ENCODE measurements at places on chromosomes 3 and 15.

- no peak for DNase-seq
Observed at GRCh38 chr15:73584699-73585420, 48.3 kb downstream of the NPTN start.

- no peak for DNase-seq
Observed at GRCh38 chr15:85722374-85723152, 72.2 kb downstream of the KLHL25 start.

DNA sequence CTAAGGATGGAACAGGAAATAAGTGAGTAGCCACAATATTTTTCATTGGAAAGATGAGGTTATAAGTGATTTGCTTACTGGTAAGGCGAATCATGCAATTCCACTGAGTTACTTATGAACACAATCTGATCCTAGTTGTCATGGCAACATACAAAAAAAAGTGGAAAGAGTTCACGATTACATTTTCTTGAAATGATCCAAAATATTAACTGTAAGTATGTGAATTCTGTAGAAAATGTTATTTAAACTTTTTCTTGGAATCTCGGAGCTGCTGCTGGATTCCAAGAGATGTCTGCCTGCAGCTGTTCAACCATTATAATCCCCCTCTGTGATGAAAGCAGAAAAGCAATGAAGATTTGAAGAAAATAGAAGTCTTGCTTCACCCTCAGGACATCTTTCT, 120.5 kb downstream of the KBTBD8 start:
- no peak for DNase-seq

DNA sequence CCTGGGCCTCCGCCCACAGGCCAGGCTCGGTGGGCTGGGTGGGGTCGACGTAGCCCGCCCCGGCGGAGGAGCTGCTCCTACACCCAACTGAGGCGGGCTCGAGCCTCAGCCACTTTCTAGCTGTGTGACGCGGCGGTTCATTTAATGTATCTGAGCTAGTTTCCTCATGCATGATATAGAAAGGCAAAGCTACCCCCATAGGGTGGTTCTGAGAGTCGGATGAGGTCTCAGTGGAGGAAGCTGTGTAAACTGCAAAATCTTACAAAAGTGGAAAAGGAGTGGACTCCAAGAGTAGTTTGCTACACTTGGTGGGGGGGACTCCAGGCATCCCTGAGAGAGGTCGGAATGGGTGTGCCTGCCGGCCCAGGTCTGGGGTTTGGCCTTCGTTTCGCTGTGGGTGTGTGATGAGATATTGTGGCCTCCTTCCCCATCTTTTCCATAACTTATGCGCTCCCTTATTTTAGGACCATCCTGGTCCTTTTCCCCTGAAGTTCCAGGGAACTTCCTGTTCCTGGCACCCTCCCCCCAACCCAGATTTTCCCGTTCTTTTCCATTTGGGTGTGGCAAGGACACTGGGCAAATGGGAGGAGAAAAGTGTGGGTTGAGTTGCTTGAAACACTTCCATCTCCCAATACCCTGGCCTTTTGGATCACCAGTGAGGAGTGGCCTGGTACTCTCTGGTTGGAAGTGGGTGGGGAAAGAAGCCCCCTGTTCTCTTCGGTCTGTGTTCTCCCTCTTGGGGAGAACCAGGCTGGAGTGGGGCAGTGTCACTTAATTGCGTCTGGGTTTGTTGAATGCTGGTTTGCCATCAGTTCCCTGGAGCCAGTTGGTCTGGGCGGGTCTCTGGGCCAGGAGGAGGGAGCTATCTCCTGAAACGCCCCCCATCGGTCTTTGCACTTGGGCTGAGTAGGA, 1.1 kb downstream of the PDIA5 start:
- DNase-seq: no peak

GRCh38 chr3:14434498-14435151, 32.2 kb downstream of the SLC6A6 start:
- DNase-seq: no peak

- no peak for DNase-seq
Observed at GRCh38 chr3:190322604-190323245, 479 bp upstream of the CLDN1 start.

- no peak for DNase-seq
Observed at GRCh38 chr15:70361106-70361505, 263.4 kb upstream of the TLE3 start.

GRCh38 chr3:34683851-34684250, 885.4 kb downstream of the PDCD6IP start:
- DNase-seq: peak; percentile 5

- no peak for DNase-seq
Observed at GRCh38 chr15:87213626-87214025, 1042.9 kb downstream of the NTRK3 start.

- no peak for DNase-seq
Observed at GRCh38 chr3:156693166-156693565, 18.8 kb downstream of the TIPARP start.

- DNase-seq: no peak
Observed at GRCh38 chr3:13370055-13370454, 50.1 kb downstream of the NUP210 start.

DNA sequence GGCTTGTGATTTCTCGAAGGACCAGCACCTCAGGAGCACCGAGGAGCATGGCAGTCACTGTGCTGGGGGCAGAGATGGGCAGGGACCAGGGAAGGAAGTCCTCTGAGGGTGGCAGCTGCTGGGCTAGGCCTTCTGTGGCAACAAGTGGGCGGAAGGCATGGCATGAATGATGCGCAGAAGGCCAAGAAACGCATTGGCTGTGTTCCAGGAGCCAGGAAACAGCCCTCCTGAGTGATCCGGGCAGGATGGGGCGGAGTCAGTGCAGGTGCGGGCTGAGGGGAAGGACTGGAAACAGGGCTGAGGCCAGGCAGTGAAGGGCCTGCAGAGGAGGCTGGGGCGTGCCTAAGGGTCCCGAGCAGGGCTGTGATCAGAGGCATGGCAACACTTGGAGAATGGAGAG, 23.6 kb downstream of the MRPS11 start:
- no peak for DNase-seq

- DNase-seq: no peak
Observed at GRCh38 chr3:183490653-183491052, 62.2 kb upstream of the MCF2L2 start.

DNA sequence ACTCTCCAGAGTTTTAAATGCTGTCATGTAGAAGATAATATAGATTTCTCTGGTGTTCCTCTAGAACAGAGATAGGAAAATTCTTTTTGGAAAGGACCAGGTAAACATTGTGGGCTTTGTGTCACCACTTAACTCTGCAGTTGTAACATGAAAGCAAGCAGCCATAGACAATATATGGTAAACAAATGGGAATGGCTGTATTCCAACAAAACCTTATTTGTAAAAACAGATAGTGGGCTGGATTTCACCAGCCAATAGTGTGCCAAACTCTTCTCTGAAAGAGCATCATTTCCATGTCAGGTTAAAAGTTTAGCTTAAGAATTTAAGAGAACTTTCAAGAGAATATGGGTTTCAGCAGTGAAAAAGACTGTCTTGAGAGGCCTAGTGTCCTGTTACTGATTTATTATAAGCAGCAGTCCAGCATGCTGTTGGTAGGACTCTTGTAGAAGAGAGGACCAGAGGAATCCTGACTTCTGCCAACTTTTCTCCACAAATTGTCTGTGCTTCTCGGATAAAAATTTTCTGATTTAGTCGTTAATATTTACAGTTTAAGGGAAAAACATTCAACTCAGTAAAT, 107.7 kb downstream of the TCF12 start:
- no peak for DNase-seq

DNA sequence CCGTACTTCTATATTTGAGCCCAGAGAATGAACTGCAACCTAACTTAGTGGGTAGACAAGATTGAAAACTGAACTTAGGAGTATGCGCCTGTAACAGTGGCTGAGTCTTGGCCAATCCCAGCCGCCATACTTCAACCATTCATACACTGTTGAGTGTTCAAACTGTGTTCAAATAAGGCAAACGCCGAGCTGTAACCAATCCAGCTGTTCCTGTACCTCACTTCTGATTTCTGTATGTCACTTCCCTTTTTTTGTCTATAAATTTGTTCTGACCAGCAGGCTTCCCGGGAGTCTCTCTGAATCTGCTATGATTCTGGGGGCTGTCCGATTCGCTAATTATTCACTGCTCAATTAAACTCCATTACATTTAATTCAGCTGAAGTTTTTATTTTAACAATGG, 58.6 kb upstream of the TPM1 start:
- DNase-seq: no peak

DNA sequence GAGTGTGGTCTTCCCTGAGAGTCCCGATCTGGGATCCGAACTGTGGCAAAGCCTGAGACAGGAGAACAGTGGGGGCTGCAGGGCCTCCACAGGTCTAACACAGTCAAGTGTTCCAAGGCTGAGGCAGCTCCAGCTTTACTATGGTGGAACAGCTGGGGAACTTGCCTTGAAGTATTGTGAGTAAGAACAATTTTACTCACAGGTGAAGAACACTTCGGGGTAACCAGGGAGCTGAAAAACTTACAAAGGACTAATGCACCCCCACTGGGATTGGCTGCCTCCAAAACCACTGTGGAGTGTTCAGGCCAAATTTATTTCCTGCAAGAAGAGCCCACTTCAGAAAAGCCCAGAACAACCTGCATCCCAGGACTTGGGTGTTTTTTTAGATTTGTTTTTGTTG, 25.4 kb downstream of the ZIC4 start:
- DNase-seq: no peak

GRCh38 chr3:45120359-45121158, 25.6 kb downstream of the CDCP1 start:
- DNase-seq: no peak

DNA sequence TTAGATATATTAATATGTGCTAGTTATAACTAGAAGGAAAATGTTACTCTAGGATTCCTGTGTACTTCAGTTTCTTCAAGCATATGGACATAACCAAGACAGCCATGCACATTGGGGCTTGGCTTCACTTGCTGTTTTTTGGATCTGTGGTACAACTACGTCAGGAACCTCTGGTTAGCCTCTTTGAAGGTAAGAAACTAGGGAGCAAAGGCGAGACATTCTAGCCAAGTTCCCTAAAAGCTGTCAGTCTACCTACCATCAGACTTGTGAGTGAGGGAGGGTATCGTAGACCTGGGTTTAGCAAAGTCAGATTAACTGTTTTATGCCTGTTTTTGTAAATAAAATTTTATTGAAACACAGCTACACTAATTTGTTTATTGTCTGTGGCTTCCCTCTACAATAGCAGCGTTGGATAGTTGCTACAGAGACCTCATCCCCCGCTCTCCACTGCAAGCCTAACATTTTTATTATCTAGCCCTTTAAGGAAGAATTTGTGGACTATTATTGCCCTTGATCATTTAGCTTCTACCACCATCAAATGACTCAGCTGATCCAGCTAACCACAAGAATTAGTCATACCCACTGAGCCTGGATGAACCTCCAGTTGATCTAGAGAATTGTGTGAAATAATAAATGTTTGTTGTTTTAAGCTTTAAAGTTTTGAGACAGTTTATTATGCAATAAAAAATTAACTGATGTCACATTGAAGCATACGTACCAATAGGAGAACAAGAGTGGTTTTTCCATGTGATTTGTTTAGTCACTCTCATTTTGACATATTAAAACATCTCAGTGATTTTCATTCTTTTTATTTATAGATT, 58.1 kb downstream of the RSRC1 start:
- no peak for DNase-seq

DNA sequence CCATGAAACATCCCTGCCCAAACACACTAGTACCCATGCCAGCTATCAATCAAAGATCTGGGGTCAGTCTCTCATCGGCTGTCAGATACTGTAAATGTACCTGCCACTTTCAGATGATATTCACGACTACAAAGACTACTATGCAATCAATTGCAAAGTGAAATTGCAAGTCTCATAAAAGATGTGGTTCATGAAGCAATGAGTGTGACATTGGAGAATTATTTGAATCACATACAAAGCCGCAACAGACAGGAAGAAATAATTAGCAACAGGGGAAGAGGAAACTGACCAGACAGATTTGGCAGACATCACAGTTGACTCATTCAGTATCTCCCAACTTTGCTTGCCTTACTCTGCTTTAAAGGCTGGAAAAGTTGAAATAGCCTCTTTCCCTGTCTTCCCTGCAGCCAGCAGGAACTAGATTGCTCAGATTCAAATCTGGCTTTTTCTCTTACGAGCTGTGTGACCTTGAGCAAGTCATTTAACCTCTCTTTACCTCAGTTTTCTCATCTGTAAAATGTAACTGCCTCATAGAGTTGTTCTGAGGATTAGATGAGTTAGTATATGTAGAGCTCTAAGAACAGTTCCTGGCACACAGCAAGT, 95.7 kb upstream of the C3orf80 start:
- DNase-seq: no peak

Data from activated CD4-positive, alpha-beta T cell treated with anti-CD3 and anti-CD28 coated beads, Interleukin-2, amount 50 U/mL, for 4 hours (primary cell).